ENCODE measurements at places on chromosomes 11 and 22.

DNA sequence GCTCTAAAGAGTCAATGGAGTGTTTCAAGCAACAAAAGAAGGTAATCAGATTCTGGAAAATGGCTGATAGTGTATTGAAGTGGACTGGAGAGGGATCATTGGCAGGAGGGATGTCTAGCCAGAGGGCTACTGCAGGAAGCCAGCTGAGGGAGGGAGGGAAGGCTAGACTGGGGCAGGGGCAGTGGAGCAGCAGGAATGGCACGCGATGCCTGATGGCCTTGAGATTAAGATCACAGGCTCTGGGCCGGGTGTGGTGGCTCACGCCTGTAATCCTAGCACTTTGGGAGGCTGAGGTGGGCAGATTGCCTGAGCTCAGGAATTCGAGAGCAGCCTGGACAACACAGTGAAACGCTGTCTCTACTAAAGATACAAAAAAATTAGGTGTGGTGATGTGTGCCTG is 47.5 kb upstream of the PRDM11 start:
- no peak for DNase-seq

- no peak for DNase-seq
These were observed 104.8 kb downstream of the GGTLC2 start for GRCh38 chr22:22749167-22749758.

DNA sequence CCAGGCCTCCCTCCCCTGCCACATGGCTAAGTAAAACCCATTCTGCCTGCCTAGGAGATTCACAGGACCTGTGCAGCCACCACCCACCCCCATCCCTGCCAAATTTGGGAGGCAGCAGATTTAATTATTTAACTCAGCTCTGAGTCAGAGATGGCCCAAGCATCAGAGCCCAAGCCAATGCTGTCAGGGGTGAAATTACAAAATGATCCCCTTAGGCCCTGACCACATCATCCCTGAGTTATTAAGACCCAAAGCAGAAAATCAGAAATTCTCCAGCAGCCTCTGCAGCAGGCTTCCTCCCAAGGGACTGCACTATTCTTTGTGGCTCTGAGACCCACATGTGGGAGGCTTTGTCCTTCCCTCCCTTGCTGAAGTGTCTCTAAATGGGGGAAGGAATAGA is 52.8 kb upstream of the RRAS2 start:
- peak; percentile 93 for DNase-seq

- no peak for DNase-seq
These were observed 70.3 kb upstream of the BMAL1 start for GRCh38 chr11:13207270-13207664.

- no peak for DNase-seq
These were observed 81.6 kb downstream of the LRRC4C start for GRCh38 chr11:41377709-41378394.

DNA sequence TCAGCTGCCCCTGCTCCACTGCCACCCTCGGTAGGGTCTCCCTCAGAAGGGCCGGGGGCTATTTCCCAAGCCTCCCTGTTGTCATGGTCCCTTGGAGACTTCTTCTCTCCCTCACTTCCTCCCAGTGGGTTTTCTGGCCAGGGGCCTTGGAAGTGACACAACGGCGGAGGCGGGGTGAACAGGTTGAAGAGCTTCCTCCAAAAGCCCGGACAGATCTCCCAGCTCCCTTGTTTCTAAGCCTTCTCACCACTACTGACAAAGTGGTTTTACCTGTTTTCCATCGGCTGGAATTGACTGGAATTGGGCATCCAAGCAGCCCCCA is 14.5 kb downstream of the MYH9 start:
- no peak for DNase-seq

- peak; percentile 89 for DNase-seq
These were observed at the start of gene LRRC74B for GRCh38 chr22:21045585-21046294. LRRC74B (plus strand) TSS chr22:21045946; CDS start chr22:21045987, 41 bp downstream.

DNA sequence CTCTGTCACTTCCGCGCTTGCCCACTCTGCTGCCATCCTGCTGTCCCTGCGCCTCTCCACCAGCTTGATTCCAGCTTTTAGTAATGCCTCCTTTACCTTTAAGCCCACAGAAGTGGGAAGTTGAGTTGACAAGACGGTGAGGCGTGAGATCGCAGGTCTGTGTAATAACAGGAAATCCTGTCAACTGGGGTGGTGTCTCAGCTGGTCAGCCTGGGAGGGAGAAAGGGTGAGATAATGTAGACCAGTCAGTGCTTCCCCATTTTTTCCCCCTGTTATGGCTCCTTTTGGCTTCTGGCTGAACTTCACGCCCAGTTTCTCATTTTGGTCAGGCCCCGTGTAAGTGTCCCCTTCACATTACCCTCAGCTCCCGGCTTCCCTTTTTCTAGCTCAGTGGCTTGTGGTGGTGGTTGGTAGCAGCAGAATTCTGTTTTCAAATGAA is 98.9 kb downstream of the TRAF6 start:
- DNase-seq = no peak

DNA sequence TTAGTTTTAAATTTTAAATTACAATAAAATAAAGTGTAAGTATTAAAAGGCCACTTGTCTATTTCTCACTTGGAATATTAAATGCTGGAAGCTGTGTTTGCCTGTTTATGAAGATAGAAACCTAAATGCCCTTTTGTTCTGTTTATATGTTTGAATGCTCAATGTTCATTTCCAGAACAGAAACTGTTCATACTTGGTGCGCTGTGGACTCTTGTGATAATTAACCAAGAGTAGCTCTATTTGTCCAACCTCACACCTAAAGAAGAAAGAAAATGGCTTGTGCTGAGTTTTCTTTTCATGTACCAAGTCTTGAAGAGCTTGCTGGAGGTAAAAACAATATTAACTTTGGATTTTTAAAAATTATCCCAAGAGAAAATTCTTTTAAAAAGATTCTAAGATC is 5.7 kb downstream of the C11orf54 start:
- no peak for DNase-seq

DNA sequence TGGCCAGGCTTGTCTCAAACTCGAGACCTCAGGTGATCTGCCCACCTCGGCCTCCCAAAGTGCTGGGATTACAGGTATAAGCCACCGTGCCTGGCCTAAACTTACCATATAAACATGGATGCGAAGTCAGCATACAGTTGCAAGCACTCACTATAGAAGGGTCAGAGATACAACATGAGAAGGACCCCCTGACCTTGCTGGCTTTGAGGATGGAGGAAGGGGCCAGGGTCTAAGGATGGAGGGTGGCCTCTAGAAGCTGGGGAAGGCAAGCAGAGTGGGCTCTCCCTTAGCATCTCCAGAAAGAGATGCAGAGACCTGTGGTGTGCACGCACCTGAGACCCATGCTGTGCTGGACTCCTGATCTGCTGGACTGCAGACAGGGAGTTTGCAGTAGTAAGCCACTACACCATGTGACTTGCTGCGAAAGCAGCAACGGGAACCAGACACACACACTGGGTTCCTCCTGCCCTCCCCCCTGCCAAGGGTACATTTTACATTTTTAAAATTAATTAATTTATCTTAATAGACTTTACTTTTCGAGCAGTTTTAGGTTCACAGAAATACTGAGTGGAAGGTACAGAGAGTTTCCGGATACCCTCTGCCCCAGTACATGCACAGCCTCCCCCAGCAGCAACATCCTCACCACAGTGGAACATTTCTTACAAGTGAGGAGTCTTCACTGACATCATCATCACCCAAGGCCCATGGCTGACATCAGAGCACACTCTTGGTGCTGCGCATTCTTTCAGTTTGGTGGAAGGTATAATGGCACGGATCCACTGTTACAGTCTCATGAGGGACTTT is 170.1 kb upstream of the B3GAT1 start:
- DNase-seq = no peak

DNA sequence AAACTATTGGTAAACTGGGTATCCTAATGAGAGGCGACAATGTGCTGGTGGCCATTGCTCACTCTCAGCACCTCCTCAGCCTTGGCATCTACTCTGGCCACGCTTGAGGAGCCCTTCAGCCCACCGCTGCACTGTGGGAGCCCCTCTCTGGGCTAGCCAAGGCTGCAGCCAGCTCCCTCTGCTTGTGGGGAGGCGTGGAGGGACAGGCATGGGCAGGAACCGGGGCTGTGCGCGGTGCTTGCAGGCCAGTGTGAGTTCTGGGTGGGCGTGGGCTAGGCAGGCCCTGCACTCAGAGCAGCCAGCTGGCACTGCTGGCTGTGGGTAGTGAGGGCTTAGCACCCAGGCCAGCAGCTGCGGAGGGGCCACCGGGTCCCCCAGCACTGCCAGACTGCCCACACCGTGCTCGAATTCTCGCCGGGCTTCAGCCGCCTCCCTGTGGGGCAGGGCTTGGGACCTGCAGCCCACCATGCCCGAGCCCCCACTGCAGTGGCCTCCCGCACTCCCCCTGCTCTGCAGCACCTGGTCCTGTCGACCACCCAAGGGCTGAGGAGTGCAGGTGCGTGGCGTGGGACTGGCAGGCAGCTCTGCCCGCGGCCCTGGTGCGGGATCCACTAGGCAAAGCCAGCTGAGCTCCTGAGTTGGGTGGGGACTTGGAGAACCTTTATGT is 575.9 kb upstream of the ANO3 start:
- DNase-seq = no peak

GRCh38 chr22:33382436-33382835 is 324.3 kb upstream of the SYN3 start:
- no peak for DNase-seq

Measured in fibroblast of lung (primary cell).